Stimulated activated CD4-positive, alpha-beta T cell treated with anti-CD3 and anti-CD28 coated beads, TNF-alpha, amount 100 ng/mL, for 24 hours (primary cell): ENCODE measurements at places on chromosomes 13 and 19.

DNA sequence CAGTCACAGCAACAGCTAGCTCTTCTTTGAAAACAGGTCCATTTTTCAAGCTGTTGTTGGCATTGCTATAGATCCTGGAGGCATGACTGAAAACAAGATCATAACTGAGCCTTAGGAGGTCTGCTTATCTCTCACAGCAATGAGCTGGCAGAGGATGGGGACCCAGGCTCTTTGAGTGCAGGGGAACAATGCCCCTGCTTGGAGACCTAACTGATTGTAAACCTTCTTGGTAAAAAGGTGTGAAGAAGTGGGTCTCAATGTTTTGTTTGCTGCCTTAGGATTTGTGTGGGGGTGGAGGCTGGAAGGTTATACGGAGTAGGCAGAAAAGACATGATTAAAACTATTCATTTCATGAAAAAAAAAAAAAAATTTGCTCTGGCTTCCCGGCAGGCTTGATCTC, 94.6 kb downstream of the EFNB2 start:
- no peak for DNase-seq

DNA sequence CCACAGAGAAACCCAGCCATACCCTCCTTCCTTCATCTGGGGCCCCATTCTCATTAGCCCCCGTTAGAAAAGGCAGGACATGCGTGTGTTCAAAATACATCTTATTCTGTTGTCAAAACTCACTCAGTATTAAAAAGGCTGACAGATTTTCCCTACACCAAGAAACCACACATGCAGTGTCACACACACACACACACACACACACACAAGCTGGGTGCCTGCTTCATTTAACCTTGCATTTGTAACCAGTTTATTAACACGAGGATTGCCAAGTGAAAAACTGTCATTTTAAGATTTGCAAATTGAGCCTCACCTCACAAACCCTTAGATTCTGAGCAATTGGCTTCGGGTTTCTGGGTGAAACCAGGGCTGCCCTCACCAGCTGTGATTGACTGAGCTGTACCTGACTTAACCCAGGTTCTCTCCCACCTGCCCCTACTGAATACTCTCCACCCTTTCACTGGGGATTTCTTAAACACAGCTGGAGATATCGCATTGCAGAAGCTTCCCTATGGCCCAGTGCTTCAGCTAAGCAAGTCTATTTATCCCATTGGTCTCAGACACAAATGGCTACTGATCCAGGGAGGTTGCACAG, 172.7 kb upstream of the ZNF507 start:
- DNase-seq = no peak

DNA sequence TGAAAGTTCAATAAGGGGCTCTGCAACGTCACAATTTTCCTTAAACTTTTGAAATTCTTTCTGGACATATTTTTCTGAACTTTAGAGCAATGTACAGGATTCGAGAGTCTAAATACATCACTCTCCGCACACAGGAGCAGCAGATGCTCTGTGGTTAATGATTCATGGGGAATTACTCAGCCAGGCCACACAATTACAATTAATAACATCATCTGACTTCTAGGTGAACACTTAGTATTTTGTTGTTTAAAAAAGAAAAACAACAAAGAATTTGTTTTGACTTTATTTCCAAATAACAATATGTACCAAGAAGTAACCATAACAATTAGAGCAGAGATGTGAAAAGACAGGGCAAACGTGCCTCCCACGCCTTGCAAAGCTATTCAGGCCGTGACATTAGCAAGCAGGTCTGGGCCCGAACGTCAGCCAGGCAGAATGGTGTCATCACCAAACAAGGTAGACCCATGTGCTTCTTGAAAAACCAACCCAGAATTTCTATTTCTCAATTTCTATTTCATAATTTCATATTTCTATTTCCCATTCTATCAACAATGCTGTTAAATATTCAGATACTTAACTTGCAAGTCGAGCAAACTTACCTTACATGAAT, 236.3 kb downstream of the COL4A1 start:
- no peak for DNase-seq

DNA sequence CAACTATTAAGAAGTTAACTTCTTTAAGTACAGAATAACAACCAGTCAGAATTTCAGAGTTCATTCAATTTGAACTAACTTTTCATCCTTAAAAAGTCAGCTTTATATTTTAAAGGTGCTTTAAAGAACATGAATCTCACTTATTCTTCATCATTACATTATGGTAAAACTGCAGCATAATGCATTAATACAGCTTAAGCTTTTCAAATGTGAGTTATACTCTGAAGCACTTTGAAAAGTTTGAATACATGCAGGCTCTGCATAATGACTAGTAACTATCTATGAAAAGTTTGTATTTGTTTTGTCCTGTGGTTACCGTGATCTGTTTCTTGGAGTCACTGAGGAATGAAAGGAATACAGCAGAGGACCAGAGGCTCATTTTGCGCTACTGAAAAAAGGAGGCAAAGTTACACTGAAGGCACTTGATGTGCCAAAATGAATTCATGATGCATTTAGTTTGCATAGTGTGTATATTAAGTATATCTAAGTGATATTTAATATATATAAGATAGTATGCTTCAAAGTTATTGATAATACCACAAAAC, 4.1 kb downstream of the PCDH17 start:
- DNase-seq = no peak

- DNase-seq = no peak
These were observed 2.8 kb upstream of the SYDE1 start for GRCh38 chr19:15104411-15104810.

DNA sequence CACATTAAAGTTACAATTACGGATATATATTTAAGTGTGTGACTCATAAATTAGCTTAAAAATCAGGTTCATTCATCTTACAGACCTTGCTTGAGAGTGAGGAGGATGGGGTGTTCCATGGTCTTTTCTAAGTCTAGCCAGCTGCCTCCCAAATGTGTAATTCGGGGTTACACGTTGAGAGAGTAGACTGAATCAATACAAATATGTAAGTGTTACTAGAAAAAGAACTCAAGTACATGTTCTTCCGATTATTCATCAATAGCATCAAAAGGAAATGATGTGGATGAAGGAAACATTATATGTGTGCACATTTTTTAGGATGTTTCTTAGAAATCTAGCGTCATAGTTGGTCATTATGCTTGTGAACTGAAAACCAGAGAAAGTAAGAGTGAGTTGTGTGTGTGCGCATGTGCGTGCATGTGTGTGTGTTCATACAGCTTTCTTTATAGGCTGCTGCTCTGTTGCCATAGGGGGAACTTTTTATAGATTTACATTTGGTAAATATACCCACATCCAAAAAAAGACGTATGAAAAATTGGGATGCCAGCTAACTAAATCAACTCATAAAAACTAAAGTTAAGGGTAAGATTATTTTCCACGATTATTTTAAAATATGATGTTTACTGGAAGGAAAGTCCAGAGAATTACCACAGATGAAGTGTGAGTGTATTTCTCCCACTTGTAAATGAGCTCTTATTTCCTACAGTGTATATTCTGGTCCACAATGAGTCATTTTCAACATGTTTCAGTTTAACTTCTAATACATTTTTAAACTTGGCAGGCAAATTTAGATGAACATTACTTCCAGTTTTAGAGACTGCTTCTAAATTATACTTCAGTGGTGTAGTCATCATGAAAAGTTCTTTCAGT, 82.4 kb downstream of the PIBF1 start:
- DNase-seq = peak; percentile 15

GRCh38 chr19:3294080-3294850, 69.8 kb downstream of the CELF5 start:
- no peak for DNase-seq

- no peak for DNase-seq
These were observed 1.0 kb downstream of the COL4A1 start for GRCh38 chr13:110305949-110306339.

- DNase-seq = no peak
These were observed 13.9 kb downstream of the FCHO1 start for GRCh38 chr19:17765069-17765618.

DNA sequence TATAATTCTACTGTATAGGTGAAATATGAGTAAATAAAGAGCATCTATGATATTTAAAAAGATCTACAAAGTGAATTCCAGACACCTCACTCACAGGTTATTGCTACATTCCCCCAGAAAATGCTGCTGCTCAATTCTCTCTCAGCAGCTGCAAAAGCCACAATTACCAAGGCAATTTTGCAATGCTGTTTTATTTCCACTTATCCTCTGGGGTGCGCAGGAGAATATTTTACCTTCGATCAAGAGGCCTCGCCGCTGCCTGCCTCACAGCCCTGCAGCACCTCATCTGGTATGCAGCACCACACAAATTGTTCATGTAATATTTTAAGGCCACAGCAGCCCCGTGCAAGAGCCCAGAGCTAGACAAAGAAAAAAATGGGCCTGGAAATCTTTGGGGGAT, 333.2 kb downstream of the DNAJC15 start:
- DNase-seq = no peak

DNA sequence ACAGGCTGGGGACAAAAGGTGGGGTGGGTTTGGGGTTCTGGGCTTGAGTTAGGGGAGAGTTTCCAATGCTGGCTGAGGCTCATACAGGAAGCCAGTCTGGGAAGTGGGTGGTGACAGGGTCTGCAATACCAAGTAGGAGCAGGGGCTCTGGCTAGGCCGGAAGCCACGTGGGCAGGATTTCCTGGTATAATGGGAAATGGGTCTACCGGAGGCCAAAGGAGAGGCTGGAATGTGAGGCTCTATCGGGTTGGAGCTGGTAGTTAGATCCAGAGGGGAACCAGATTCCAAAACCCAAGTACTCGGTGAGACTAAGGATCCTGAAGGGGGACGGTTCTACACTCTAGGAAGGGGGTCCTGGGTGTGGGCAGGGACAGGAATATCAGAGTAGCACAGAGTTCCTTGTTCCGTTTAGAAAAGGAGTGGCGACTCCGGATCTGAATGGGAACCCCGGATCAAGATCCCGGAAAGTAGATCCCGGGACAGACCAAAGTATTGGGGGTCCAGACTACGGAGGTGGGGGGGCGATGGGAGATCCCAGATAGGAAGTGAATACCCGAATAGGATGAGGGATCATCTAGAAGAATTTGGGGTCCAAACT, 802 bp downstream of the CDC37 start:
- no peak for DNase-seq

DNA sequence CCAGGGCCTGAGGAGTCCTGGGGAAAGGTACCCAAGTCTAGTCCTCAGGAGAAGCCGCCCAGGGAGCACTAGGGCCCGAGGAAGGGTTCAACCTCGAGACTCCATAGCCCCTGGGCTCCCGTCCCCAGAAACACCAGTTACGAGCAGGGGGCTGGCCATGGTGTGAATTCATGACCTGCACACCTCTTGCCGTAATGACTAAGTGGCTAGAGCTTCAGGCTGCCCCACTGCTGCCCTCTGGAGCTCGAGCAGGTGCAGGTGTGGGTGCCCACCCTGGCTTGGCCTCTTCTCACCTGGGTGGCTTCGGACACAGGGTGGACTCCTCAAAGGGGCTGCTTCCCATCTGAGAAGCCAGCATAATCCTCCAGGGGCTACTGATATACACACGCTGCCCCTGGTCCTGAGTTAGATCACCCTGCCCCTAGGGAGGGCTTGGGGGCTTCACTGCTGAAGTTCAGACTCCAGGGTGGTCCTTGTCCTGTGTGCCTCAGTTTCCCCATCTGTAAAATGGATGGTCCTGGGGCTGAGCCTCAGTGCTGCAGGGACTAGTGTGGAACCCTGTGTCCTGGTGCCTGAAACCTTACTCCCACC, 13.6 kb downstream of the SPC24 start:
- DNase-seq = no peak

GRCh38 chr13:21683034-21683733, 12.3 kb downstream of the FGF9 start:
- no peak for DNase-seq

DNA sequence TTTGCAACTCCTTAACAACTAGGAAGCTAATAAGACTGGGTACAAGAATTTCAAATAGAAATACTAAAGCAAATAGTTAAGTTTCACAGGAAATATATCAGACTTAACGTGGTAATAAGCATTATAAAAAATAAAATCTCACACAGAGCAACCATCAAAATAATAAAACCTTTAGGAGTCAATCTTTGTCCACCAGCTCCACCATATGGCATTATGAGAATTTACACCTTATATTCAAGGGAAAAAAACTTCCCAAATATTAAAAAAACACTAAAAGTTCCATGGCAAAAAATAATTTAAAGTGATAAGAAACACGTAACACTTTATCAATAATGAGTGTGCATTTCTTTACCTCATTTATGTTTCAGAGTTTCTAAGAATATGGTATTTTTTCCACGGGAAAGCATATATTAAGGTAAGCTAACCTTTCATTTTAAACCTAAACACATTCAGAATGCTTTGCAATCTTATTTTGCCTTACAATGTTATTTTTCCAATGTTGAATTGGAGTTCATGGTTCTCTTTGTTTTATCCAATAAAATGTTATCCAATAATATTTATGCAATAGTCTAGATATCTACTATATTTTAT, 423.2 kb upstream of the SGCG start:
- no peak for DNase-seq

DNA sequence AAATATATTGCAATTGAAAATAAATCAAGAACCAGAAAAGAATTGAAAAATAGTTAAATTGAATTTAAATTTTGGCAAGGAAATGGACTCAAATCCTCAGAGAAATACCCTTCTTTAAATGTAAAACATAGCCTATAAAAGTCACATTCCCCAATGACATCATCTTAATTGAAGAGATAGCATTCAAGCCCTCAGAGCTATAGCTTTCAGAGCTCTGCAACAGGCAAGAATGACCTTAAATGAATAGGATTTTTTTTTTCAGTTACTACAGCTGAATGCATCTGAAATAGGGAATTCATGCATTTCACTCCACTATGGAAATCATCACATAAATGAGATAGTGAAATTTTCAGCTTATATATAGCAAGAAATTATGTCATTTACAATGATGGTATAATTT, 1049.0 kb downstream of the OLFM4 start:
- no peak for DNase-seq
